ENCODE measurements at places on chromosomes 7 and 10.

- DNase-seq, result no peak
Observed at GRCh38 chr10:2143213-2143835, 406.0 kb upstream of the ADARB2 start.

DNA sequence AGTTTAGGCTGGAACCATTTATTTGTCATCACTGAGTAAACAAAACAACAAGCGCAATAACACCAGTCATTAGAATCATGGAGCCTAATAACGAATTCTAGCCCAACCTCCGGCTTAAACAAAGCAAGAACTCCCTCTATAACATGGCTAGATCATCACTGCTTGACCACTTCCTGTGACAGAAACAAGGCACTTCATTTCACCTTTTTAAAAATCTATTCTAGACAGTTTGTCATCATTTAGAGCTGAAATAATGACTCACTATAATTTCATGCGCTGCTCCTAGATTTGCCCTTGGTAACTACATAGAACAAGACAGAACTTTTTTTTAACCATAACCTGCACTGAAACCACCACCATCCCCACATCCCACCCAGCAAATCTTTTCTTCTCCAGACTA, 81.3 kb downstream of the OSBPL3 start:
- DNase-seq, result no peak

- peak; percentile 78 for DNase-seq
Observed at GRCh38 chr7:141533149-141533949, 17.9 kb upstream of the AGK start.

GRCh38 chr10:120607016-120607709, 150.1 kb downstream of the PLPP4 start:
- no peak for DNase-seq

- DNase-seq, result no peak
Observed at GRCh38 chr10:3117486-3117885, 50.1 kb downstream of the PFKP start.

- no peak for DNase-seq
Observed at GRCh38 chr10:80188713-80189112, 16.6 kb downstream of the ANXA11 start.

GRCh38 chr7:16815001-16815400, 10.2 kb upstream of the AGR2 start:
- DNase-seq, result no peak

- DNase-seq, result no peak
Observed at GRCh38 chr7:19522486-19522885, 186.4 kb downstream of the POLR1F start.

DNA sequence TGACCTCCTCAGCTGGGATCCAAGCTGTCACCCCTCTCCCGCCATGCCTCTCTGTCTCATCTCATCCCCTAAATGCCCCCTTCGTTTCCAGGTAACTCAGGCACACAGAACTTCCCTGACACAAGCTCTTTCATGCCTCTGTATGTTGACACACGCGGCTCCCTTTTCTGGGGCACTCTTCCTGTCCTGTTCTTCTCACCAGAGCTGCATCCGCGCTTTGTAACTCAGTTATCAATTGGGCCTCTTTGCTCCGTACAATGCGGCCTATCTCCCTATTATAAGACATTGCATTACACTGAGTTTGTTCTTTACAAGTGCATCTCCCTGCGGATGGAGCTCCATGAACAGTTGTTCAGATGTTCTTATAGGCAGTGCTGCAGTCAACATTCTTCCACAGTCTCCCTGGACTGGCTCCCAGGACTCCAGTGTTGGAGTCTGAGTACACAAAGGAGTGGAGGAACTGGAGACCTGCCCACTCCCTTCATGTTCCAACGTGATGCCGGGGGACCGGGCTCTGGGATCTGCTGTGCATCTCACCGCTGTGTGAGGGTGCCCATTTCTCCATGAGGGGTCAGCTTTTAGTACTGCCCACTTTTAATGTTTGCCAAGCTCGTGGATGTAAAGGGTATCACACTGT, 56.9 kb upstream of the TNS3 start:
- no peak for DNase-seq

GRCh38 chr7:156155988-156156733, 343.9 kb upstream of the SHH start:
- DNase-seq, result peak; percentile 17

DNA sequence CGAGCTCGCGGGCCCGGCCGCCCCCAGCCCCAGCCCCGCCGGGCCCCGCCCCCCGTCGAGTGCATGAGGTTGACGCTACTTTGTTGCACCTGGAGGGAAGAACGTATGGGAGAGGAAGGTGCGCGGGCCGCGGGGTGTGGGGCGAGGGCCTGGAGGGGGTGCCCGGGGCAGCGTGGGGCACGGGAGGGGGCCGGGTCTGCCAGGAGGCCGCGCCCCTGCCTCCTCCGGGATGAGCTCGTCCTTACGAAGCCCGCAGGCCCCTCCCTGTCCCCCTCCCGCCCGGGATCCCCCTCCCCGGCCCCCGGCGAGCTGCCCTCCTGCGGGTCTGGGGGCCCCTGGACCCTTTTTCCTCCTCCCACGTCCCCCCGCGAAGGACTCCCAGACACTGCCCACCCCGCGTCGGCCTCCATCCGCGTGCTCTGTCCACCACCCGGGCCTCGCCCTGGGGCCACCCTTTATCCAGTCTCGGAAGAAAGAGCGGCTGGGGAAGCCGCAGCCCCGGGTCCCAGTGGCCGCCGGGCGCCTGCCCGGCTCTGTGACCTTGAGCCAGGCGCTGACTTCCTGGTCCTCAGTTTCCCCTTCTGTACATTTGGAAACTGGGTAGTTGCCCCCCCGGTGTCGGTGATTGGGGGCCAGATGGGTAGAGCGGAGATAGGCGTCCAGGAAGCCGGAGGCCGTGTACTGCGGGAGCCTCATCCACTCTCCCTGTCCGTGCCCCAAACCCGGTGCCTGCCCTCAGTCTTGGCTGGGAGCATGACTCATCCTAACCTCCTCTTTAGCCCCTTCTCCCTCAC, 521 bp downstream of the LIMK1 start:
- no peak for DNase-seq

GRCh38 chr10:52805414-52806285, 33.1 kb upstream of the MBL2 start:
- no peak for DNase-seq

DNA sequence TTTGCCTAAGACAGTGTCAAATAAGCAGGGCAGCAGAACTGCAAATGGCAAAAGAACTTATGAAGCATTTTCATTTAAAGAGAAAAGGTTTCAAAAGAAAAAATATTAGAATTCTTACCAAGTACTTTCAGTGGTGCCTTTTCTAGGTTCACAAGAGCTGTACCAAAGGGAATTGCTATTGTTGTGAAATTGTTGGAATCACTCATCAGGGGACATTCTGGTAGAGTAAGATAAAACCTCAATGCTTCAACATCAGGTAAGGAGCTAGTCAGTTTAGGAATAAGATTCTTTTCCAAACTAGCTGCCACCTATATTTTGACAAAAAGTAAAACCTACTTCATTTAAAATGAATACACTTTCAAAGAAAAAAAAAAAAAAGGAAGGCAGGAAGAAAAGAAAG, 85.0 kb downstream of the HERC4 start:
- no peak for DNase-seq

GRCh38 chr7:28698840-28699239, 259.3 kb downstream of the TRIL start:
- DNase-seq, result no peak

DNA sequence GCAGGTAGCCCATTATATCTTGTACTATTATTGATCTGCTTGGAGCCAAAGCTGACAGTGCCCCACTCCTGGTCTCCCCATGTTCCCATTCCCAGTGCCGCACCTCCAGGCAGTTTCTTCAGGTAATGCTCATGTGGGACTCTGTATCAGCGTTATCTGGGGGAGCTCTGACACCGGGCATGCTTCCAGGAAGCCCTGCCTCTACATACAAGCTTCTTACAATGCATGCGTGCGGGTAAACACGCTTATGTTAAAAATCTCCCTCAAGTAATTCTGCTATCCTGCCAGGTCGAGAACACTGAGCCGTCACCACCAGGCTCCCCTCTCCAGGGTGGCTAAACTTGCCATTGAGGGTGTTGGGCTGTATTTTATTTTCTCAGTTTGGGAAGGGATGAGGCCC, 61.6 kb upstream of the LBX1 start:
- DNase-seq, result no peak

GRCh38 chr10:69335063-69335587, 56.8 kb downstream of the HK1 start:
- DNase-seq, result no peak

DNA sequence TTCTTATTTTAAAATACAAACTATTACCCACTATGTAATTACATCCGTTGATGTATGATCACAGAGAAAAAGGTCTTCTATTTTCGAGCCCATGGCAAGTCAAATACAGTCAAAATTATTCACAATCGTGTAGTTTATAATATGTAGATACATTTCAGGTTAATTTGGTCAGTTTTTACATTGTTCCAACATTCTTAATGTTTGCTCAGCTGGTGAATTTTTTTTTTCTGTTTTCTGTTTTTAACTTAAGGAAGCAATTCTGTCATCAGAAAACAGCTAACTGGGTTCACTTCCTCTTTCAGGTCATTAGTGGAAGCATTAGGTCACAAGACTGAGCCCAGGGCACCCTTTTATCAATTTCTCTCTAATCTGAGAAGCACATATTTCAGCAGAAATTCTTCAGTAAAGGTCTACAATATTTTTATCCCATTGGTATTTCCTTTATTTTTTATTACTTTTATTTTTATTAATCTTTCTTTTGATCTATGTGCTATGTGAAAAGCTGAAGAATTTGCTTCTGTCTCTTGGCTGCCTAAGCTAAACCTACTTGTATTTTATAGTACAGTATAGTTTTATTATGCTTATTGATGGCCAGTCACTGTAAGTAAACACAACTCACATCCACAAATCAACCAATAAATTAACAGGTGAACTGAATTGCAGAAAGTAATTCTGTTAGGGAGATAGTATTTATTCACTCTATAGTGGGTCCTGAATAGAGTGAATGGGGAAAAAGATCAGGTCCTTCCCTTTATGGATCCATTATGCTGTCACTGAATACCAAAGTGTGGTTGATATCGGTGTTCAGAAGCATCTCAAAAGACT, 84.6 kb downstream of the ICA1 start:
- DNase-seq, result no peak

DNA sequence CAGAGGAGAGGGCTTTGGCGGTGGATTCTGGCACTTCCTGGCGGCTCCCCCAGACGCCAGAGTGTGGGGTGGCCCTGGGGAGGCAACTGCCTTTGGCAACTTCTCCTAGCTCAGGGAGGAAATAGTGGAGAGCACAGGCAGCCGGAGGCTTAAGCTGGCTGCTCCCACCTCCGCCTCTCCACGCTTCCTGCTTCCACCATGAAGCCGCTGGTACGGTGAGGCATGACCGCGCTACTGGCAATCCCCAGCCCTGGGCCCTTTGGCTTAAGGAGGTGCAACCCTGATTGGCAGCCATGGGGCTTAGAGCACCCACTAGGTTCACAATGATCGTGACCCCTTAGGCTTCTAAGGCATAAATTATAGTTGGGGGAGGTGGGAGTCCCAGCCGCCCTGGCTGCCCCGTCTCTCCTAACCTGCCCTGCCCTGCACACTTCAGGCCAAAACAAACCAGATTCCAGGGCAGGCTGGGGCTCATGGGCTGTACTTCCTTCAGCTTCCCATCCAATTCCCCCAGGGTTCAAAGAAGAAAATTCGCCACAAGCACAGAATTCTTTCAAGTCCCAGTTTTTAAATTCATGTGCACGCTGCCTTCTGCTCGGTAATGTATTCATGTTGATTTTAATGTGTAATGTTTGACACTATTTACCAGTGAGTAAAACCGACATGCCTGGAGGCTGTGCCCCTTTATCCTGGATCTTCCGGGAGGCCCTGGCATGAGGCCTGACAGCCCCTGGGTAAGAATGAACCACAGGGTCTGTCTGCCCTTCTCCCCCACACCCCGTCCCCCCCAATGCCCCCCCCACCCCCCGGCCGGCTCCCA, 90.7 kb upstream of the LRRC4 start:
- no peak for DNase-seq

- no peak for DNase-seq
Observed at GRCh38 chr7:149821191-149822148, 16.7 kb upstream of the ZNF862 start.

GRCh38 chr7:126948664-126949063, 304.1 kb downstream of the GRM8 start:
- DNase-seq, result no peak

DNA sequence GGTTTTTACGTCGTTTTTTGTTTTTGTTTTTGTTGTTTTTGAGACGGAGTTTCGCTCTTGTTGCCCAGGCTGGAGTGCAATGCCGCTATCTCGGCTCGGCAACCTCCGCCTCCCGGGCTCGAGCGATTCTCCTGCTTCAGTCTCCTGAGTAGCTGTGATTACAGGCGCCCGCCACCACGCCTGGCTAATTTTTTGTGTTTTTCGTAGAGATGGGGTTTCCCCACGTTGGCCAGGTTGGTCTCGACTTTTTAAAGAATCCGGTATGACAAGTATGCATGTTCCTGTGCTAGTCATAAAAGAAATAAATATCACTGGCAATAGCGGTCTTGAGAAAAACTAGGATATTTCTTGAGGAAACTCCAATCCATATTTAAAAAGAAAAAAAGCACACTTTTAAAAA, 2.7 kb upstream of the ARL4A start:
- no peak for DNase-seq

GRCh38 chr10:60032723-60033122, 126.4 kb upstream of the CCDC6 start:
- DNase-seq, result peak; percentile 57

DNA sequence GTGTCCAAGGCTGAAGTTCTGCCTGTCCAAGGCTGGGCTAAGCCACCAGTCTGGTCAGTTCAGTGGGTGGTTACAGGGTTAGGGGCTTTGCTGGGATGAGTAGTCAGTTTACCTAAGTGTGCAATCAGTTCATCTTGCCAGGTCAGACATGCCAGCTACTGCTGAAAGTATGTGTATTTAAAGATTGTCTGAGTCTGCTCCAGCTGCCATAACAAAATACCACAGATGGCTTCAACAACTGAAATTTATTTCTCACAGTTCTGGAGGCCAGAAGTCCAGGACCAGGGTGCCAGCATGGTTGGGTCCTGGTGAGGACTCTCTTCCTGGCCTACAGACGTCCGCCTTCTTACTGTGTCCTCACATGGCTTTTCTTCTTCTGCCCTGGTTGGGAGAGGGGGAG, 52.4 kb upstream of the TNS3 start:
- DNase-seq, result no peak

GRCh38 chr7:18777314-18777713, 281.8 kb downstream of the HDAC9 start:
- DNase-seq, result no peak
